MV-4-11 (cell line): ENCODE measurements at places on chromosomes 1 and 21.

DNA sequence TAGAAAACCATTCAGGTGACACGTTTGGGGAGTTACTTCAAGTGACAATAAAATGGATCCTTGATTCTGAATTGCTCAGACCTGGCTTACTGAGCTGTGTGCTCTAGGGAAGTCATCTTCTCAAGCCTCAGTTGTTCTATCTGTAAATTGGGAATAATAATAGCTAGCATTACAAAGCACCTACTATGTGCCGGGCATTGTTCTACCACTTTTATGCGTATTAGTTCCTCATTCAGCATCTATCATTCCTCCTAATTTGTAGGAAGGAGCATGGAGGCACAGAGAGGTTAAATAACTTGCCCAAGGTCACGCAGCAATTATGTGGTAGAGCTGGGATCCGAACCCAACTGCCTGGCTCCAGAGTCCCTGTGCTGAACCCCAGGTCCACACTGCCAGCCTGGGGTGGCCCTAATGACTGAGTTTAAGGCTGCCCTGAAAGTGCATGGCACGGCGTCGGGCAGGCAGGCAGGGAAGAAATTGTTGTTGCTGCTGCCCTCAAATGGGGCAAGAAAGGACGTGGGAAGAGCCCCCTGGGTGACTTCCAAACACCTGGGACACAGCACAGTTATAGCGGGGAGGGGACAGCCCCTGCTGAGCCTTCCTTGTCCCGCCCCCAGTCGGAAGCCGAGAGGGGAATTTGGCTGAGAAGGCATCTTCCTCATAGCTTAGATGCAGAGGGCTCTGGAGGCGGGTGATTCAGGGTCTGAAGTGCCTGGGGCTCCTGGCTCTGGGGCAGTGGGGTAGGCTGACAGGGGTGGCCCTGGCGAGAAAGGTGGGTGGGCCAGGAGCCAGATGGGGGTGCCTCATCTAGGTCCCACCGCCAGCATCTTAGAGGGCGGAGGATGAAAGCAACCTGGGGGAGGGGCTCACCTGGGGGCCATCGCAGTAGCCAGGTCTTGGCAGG, 86.5 kb upstream of the IFFO2 start:
- no peak for DNase-seq

DNA sequence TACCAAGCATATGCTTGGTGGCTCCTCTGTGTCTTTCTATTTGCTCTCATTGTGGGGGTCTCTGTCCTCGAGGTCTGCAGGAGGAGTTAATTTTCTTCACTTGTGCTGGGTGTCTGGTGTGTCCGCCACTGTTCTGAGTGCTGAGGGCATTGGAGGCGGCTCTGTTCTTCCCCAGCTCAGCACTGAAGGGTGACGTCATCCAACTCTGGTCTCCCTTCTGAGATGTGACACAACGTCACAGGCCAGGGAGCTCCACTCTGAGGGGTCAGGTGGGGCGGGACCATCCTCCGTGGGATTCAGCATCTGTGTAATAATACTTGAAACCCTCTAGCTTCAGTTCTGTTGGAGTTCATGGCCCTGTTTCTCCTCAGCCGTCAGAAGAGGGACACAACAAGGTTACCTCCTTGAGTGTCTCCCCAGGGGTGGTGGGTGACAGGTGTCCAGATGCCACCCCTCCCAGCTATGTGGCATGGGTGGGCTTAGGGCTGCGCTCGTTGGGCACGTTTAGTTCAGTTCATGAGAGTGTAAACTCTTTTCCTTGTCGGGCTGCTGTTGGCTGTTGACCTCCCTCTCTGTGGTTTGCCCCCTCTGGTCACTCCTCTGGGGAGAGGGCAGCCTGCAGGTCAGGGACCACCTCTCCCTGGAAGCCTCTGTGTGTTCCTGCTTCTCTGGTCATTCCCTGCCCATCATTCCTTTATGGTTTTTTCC, 3.1 kb downstream of the IBA57 start:
- DNase-seq = no peak

DNA sequence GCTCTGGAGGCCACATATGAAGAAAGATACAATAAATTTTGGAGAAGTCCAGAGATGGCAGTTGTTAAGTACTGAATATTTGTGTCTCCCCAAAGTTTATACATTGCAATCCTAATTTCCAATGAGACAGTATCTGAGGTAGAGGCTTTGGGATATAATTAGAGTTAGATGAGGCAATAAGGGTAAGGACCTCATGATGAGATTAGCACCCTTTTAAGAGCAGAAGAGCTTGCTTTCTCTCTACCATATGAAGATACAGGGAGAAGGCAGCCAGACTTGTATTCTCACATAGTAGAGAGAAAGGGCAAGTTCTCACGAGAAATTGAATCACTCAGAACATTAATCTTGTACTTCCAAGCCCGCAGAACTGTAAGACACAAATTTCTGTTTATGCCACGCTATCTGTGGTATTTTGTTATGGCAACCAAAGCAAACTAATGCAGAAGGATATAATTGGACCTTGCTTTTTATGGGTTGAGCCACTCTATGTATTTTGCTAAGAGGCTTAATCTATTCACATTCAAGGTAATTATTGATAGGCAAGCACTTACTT, 430.1 kb downstream of the KCNT2 start:
- DNase-seq = no peak

DNA sequence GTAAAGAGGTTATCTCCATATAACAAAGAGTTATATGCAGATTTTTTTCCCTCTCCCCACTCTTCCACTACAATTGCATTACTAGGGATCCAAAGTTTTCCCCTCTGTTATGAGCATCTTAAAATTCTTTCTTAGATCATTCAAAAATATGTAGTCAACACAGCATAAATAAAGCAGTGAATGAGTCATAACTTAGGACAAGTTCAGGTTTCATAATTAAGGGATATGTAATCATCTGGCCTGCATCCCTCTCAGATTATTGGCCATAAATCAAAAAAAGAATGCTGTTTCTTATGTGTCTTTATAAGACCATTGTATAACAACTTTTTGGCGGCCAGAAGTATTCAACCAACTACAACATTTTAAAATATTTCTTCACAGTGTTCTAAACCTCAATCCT, 1526.1 kb downstream of the KCNT2 start:
- DNase-seq = no peak

DNA sequence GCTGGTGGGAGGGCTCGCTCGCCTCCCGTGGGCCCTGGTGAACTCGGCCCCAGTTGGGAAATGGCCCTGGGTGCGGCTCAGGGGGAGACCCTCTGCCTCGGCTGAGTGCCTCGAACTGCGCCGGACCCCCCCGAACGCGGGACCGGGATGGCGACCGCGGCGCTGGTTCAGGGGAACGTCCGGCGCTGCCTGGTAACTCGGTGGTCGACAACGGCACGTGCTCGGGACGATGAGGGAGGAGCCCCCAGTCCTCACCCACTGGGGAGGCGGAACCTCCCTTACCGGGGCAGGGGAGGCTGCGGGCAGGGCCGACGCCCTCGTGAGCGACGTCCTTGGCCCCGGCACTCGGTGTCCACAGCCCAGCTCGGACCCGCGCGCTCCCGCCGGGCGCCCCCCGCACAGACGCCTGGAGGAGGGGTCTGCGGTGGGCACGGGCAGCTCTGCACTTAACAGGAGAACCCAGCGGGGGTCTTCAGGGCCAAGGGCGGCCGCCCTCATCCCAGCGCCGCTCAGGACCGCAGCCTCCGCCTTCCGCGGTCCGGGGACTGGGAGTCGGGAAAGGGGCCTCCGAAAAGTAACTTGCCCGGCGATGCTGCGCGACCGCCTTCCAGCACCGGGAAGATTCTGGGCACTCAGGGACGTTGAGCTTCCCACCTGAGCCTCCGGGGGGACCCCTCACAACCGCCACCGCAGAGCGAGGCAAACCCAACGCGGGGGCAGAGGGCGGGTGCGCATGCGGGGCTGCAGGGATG, 1.7 kb downstream of the HES4 start:
- DNase-seq = no peak

DNA sequence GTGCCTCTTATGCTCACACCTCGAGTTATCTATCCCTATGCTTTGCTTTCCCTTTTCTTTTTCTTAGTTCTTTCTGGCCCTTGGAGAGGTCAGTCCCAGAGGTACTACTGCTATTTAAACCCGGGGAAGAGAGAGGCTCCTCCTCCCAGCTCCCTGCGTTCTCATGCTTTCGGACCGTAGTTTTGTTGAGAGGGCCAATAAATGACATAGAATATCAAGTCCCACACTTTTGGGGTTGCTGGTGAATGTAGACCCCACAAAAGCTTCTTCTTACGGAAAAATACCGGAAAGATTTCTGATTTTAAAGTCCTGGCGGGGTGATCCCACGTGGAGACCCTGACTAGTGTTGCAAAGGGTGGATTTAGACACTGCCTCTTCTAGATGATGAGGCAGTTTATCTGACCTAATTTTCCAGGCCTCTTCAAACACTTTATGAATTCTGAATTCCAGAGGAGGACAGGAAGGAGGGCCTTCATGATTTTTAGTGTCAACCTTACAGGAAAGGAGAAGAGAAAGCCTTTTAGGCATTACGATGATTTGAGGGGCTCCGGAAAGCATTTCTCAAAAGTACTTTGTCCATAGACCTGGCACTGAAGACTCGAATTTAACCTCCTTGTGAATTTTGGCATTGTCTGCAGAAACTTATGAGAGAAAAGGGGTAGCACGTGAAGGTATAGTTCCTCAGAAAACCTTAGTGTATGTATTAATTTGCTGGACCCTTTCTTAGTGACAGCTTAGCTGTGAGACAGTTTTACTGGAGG, 694 bp downstream of the TMEM167B start:
- DNase-seq = peak; percentile 43
